ENCODE measurements at places on chromosomes 12 and 14.

DNA sequence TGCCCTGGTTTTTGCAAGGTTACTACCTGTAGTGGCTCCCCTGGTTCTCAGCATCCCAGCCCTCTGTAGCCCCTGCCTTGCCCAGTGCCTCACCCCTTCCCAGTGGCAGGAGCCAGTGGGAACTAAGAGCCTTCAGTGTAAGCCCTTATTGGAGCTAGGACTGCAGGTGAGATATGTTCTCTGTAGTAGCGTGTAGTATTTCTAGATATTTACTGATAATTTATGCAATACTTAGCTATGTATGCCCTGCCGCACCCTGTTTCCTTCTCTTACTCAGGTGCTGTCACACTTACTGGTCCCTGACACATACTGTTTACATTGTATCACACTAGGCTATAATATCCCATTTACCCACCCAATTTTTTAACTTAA, 3.6 kb downstream of the BMAL2 start:
- DNase-seq, result no peak

- DNase-seq, result no peak
Measured at GRCh38 chr12:89424846-89425245, 72.5 kb upstream of the DUSP6 start.

DNA sequence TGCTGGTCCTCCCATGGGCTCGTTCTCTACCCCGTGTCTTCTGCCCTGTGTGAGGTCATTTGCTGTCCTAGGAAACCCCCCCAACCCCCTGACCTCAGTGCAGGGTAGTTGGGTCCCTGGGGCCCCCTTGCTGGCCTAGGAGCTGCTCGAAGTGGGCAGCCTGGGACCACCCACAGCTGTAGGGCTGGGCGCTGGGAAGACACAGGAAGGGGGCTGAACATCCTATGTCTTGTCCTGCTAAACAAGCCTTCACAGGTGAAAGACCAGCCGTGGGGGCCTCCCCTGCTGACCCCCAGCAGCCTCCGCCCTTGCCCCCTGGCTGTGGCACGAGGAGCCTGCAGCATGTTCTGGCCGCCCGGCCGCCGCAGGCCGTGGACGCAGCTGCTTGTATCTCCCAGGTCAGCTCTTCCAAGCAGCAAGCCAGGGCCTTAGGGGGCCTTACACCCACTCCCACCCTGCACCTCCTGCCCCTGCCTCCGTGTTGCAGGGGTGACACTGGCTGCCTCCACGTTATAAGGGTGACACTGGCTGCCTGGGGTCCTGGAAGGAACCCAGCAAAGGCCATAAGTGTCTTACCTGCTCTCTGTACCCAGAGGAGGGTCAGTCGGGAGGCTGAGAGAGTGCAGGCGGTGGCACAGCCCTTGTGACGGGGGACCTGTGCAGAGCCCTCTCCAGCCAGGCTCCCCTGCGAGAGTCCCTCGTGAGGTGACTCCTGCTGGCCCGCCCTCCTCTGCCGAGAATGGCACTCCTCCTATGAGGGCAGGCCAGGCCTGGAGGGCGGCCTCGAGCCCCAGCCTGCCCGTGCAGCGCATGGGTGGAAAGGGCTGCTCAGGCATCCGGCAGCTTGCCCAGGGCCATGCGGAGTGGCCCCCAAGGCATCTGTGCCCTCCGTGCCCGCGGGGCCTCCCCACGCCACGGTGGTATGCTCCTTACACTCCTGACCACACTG, 11.5 kb upstream of the TEX22 start:
- no peak for DNase-seq

- DNase-seq, result no peak
Measured at GRCh38 chr12:80567401-80567800, 123.4 kb downstream of the PTPRQ start.

DNA sequence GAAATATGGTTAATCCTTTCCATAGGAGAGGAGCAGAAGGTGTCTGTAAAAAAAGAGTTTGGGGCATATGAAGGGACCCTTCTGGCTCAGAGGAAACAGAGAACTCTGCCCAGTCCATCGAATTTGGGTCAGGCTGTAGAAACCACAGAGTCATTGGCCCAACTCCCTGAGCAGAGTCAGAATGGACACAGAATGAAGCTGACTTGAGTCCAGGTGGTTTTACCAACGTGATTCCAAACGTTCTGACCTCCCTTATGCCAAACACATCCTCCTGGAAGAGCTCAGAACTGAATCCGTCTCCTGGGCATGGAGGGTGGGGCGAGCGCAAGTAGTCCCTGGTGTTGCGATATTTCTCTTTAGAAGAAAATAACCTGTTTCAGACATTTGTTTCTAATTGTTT, 138.8 kb downstream of the DAD1 start:
- DNase-seq, result no peak

- peak; percentile 69 for DNase-seq
Measured at GRCh38 chr12:104695453-104696148, 238.9 kb downstream of the CHST11 start.

- no peak for DNase-seq
Measured at GRCh38 chr12:90076851-90077319, 368.2 kb upstream of the ATP2B1 start.

GRCh38 chr12:28017873-28018255, 45.3 kb upstream of the PTHLH start:
- DNase-seq, result no peak

GRCh38 chr14:87600240-87600639, 392.7 kb downstream of the GALC start:
- DNase-seq, result no peak

DNA sequence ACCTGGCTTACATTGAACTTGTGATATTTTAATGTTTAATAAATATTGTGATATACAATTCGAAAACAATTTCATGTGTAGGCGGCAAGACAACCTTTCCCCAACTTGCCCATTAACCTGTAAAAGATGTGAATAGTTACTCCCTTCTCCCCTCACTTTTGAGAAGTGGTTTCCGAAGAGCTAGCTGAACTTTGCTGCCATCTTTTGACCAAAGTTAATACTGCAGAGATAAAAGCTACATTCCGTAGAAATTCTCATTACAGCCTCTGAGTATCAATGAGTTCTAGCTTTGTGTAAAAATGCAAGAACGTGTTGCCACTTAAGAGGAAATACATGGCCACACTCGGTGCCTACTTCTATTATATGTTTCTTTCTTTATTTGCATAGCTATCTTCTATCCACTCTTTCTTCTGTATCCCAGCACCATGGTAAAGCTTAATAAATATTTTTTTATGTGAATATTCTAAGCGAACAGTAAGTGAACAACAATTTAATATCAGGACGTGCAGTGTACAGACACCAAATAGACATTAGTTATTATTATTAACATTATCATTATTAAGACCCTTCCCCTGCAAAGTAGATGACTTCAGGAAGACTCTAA, 105.1 kb upstream of the TMEM260 start:
- DNase-seq, result peak; percentile 25

GRCh38 chr14:72154645-72155378, 222.6 kb downstream of the RGS6 start:
- no peak for DNase-seq

DNA sequence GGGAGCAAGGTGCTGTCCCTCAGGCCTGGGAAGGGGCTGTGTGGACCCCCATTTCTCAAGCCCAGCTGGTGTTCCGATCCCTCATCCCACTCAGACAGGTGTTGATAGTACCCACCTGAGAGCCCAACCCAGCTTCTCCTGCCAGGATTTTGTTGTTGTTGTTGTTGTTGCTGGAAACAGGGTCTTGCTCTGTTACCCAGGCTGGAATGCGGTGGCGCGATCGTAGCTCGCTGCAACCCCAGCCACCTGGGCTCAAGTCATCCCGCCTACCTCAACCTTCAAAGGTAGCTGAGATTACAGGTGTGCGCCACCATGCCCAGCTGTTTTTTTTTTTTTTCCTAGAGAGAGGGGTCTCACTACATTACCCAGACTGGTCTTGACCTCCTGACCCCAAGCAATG, 209.9 kb downstream of the PHETA1 start:
- DNase-seq, result no peak

- no peak for DNase-seq
Measured at GRCh38 chr14:104281768-104282301, 143.4 kb downstream of the KIF26A start.

DNA sequence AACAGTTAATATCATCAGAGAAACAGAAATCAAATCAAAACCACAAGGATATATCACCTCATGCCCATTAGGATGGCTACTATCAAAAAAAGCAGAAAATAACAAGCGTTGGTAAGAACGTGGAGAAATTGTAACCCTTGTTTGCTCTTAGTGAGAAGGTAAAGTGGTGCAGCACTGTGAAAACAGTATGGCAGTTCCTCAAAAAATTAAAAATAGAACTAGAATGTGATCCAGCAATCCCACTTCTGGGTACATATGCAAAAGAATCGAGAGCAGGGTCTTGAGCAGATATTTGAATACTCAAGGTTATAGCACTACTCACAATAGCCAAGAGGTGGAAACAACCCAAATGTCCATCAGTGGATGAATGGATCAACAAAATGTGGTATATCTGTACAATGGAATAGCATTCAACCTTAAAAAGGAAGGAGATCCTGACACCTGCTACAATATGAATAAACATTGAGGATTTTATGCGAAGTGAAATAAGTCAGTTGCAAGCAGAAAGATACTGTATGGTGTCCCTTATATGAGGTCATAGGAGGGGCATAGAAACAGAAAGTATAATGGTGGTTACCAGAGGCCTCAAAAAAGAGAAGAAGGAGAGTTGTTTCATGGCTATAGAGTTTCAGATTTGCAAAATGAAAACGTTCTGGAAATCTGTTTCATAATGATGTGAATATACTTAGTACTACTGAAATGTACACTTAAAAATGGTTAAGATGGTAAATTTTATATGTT, 131.0 kb upstream of the EEA1 start:
- no peak for DNase-seq

GRCh38 chr12:108241986-108242703, 97.0 kb downstream of the CMKLR1 start:
- no peak for DNase-seq

GRCh38 chr12:42056130-42056529, 88.5 kb downstream of the GXYLT1 start:
- no peak for DNase-seq

- no peak for DNase-seq
Measured at GRCh38 chr12:104469523-104469922, 12.8 kb downstream of the CHST11 start.

GRCh38 chr12:19144985-19145384, 15.5 kb downstream of the PLEKHA5 start:
- DNase-seq, result no peak

DNA sequence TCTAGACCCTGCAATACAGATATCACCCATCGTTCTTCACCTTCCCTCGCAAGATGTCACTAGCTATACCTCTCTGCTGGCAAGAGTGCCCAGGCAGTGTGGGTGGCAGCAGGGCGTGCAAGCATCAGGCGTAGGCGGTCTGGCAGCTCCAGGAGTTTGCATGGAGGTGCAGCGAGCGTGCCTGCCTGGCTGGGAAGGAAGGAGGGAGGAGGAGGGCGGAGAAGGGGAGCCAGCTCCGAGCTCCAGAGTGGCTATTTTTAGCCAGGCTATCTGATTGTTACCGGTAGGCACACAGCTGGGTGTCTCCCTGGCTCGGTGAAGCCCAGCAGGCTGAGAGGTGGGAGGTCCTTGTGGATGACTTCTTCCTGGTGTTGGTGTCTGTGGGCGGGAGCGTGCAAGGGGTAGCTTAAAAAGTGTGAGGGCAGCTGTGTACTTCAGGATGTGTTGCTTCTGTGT, 6.2 kb downstream of the FOXJ2 start:
- peak; percentile 29 for DNase-seq
